ENCODE measurements at places on chromosomes 16 and 17.

DNA sequence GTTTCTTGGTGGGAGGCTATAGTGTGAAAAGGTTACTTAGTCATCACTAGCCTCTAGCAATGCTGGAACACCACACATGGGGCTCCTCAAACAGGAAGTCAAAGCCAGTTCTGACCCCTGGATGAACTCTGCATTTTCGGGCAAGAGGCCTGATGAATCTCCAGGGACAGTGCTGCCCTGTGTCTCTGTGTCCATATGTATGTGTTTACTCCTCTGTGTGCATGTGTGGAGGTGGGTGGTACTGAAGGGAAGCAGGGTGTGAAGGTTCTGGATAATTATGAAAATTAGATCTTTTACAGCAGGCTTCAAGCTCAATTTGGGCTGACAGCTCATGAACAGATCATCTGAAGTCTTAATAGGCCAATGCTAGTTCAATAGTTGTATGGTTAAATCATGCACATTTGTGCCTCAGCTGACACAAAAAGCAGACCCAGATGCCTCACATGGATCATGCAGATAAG lies 133.6 kb downstream of the SNX11 start:
- DNase-seq = no peak

DNA sequence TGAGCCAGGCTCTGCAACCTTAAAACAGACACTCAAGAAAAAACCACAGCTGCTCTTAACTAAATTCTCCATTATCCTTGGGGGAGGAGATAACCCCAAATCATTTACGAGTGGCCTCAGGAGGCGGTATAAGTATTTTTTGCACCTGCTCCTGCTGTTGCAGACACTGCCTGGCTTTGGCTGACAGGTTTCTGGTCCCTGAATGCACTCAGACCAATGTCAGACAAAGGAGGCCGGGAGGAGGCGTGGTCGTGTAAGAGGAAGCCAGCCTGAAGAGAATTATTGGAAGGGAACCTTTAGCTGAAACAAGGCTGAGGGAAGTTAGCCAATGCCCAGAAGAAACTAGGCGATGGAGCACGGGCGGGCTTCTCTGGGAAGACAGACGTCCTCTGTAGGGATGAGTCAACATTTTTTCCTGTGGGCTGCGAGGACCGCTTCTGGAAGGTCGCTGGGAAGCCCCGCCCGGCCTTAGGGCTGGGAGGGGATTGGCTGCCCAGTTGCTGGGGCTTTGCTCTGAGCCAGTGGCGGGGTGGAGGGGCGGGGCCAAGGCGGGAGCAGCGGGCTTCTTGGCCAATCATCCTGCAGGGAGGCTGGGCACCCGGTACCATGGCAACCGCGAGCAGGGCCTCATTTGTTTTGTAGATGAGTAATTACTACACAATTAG lies 82.3 kb downstream of the CCDC182 start:
- DNase-seq = peak; percentile 88

DNA sequence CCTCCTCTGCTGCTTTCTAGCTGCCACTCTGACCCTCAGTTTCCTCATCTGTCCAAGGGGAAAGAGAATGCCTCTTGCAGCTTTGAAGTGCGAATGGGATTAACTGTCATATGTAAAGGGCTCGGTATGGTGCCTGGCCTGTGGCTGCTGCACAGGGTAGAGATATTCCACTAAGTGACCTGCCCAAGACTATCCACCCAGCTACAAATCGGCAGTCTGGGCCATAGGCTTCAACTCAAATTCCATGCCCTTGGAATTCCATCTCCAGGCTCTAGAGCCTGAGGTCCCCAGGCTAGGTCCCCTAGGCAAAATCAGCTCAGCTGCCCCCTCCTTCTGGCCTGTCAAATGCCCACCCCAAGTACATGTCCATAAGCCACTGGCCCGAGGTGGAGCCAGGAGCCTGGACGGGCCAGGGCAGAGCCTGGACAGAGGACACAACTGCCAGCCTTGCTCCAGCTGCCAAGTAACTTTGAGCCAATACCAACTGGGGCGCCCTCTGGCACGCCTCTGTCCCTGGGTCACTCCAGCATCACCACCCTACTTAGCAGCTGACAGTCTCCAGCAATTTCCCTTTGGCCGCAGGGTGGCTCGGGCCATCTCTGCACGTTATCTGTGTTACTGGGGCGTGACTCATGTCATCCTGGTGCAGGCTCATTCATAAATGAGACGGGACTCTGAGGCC lies 57.2 kb downstream of the SDK2 start:
- peak; percentile 53 for DNase-seq

- no peak for DNase-seq
Observed at GRCh38 chr16:17295948-17296347, 174.8 kb downstream of the XYLT1 start.

- no peak for DNase-seq
Observed at GRCh38 chr17:69577098-69577497, 162.6 kb downstream of the MAP2K6 start.

DNA sequence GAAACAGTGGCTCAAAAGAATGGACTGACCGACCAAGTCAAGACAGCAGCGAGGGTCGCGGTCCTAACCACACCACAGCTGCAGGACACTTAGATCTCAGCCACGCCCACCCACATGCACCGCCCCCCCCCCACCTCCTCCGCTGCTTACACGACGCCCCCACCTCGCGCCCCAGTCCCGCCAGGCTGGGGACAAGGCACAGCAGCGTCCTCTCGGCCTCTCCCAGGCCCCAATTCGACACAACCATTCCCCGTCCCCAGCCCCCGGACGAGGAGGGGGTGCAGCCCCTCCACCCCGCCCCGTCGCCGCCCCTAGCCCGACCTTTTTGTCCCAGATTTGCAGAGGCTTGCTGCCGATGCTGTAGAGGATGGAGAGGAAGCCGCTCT lies 477 bp downstream of the CFAP20 start:
- no peak for DNase-seq

DNA sequence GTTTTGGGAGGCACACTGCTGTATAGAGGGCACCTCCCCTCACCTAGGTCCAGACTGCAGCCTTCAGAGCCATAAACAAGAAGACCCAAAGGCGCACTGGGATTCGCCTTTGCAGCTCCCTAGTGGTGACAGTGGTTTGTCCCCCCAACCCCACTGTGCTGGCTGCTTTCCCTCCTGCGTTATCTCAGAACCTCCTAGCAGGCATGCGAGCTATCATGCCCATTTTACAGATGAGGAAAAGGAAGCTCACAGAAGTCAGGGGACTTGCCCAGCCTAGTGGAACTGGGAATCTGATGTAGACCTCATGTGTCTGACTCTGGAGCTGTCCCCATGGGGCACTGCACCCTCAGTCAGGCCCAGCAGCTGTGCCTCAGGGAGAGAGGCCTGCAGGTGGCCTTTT lies 115.2 kb downstream of the CLEC16A start:
- DNase-seq = no peak

Measured in Caco-2 (cell line).